Stimulated activated CD4-positive, alpha-beta T cell treated with anti-CD3 and anti-CD28 coated beads, Interleukin-15, amount 100 ng/mL, for 1 hour (primary cell): ENCODE measurements at places on chromosomes 5 and 9.

DNA sequence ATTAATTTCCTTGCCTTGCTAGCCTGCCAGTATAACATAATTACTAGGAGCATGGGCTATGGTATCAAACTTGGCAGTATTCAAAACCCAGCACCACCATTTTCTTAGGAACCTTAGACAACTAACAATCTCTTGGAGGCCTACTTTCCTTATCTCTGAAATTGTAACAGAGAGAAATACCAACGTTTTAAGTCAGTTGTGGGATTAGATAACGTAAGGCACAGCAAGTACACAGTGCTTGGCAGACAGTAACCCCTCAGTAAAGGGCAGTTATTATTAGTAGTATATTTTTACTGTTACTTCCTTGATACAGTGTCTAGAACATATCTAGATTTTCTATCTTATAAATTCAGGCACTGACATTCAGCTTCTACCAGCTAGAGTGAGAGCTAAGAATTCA is 309.6 kb downstream of the ACTL7B start:
- DNase-seq = no peak

DNA sequence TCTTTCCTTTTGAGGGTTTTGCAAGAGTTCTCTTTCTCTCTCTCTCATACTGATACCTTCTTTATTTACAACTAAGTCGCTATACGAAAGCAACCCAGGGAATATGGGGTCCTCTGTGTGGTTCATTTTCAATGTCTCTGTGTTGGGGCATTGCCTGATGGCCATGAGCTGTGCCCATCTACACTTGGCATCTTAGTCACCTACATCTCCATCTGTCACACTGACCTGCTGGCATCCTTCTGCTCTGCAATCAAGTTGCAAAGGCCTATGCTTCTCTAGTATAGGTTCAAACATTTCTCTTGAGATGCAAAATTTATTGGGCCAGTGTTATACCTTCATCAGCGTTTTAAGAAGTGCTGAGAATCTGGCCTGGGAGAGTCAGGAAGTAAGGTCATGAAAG is 228.2 kb downstream of the MTRR start:
- DNase-seq = no peak

GRCh38 chr5:115892021-115892420 is 50.3 kb downstream of the AP3S1 start:
- no peak for DNase-seq

GRCh38 chr5:149500922-149501582 is 50.2 kb downstream of the CSNK1A1 start:
- no peak for DNase-seq

DNA sequence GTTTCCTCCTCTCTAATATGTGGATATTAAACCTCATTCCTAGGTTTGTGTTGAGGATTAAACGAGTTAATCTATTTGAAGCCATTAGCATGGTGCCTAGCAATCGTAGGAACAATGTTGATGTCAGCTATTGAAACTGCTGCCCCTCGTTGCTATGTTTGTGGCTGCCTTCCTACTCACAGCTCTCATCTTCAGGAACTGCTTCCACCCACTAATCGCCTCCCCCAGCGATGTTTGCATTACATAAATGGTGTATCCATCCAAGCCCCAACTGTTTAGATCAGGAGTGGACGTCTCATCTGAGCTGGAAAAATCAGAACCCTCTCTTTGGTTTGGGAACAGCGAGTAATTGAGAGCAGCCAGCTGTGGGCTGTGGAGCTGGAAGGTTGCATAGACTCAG is 416.6 kb downstream of the ARHGEF28 start:
- DNase-seq = no peak

DNA sequence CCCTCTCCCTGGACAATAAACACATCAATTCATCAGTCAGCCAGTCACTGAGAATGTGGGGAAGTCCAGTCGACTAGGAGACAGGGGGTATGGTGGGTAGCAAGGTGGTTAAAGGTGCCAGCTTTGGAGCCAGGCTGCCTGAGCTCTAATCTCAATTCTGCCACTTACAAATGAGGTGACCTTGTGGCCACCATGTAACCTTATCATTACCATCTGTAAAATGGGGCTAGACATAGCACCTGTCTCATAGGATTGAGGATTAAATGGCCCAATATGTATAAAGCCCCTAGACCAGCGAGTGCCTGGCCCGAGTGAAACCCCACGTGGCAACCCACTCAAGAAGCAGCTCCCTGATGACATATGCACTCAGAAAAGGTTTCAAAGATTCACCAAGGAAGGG is 73.3 kb upstream of the TBC1D2 start:
- DNase-seq = no peak

- no peak for DNase-seq
Observed at GRCh38 chr5:158482125-158482524, 617.6 kb downstream of the EBF1 start.

GRCh38 chr5:140020601-140021177 is 22.4 kb downstream of the NRG2 start:
- no peak for DNase-seq

DNA sequence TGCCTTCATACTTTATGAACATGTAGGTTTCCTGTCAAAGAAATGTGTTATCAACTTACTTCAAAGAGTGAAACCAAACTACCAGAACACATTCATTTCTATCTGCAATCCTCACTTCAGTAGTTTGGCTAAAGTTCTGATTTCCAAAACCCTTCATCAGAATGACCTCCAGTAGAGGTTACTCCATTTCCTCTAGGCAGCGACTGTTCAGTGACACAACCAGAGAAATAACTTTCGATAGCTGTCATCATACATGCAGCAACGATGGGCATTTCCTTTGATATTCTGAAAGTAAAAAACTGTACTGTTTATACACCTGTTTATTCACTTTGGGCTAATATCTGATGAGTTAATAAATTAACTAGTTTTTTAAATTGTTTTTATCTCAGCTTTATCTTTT is 532.5 kb upstream of the IZUMO3 start:
- no peak for DNase-seq

DNA sequence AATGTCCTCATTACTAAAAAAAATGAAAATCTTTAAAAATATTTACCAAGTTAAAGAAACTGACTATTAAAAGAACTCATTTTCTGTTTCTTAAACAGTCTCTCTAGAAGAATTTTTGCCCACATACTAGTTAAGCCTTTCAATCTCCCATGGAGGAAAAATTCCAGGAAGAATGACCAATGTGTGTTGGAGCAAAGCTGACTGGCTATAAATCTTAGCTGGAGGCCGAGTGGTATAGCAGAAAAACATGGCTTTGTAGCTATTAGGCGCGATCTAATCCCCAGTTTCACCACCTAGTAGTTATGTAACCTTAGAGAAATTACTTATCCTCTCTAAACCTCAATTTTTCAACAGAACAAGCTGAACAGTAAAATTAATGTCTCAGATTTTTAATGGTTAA is 135.5 kb upstream of the PRLR start:
- no peak for DNase-seq

- DNase-seq = no peak
Observed at GRCh38 chr9:119611565-119611964, 242.3 kb upstream of the BRINP1 start.

- no peak for DNase-seq
Observed at GRCh38 chr9:122370869-122371755, at the start of gene PTGS1. TSS of gene PTGS1 (plus strand) at chr9:122371024. CDS start at chr9:122371085, 61 bp downstream.

DNA sequence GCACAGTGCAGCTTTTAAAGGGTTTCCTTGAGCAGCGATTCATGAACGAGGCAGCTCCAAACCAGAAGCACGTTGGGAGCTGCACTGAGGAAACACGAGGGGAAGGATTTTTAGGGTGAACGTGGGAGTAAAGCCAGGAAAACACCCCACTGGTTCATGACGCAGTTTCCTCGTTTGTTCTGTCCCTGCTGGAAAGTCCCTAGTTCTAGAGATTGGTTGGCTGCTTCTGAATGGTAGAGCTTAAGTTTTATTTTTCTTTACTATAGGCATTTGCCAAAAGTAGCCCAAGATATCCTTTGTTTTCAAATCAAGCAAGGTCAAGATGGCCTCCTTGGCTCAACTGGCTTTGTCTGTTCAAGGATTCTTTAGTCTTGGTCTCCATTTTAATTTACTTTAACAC is 116.5 kb upstream of the CACNA1B start:
- no peak for DNase-seq

GRCh38 chr5:107408564-107408963 is 262.2 kb downstream of the EFNA5 start:
- no peak for DNase-seq

- DNase-seq = no peak
Observed at GRCh38 chr5:139663207-139664085, 15.3 kb downstream of the CXXC5 start.

- no peak for DNase-seq
Observed at GRCh38 chr5:172561151-172561550, 79.9 kb upstream of the NEURL1B start.

DNA sequence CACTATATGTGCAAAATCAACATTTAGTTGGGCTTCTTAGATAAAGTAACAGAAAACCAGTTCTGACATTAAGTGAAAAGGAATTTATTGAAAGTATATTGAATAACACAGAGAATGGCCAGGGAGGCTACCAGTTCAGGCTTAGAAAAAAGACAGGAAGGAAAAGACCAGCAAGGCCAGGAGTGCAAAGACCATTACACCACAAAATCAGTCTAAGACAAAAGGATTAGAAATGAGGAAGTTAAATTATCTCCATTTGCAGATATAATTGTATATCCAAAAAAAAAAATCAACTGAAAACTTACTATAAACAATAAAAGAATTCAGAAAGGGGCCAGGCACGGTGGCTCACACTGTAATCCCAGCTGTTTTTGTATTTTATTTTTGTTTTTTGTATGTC is 4.8 kb upstream of the TEX10 start:
- DNase-seq = no peak

- peak; percentile 16 for DNase-seq
Observed at GRCh38 chr9:2053883-2054845, 39.0 kb downstream of the SMARCA2 start.

- DNase-seq = no peak
Observed at GRCh38 chr5:55737793-55738192, at the start of gene DDX4. TSS of gene DDX4 (plus strand) at chr5:55738061. CDS start at chr5:55738964, 903 bp downstream.

DNA sequence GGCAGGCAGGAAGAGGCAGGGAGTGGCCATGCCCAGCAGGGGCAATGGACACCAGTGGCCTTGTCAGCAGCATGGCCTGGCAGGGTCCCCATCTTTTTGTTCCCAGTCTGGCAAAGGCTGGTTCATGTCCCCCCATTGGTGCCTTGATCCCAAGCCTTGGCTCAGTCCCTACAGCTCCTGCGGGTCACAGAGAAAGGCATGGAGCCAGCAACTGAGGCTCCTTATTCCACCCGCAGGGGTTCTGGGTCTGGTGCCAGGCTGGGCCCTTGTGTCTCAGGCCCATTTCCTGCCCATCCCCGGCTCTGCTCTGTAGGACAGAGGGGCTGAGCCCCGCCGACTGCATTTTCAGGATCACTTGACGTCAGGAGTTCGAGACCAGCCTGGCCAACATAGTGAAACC is 14.0 kb downstream of the TRIM14 start:
- DNase-seq = no peak

DNA sequence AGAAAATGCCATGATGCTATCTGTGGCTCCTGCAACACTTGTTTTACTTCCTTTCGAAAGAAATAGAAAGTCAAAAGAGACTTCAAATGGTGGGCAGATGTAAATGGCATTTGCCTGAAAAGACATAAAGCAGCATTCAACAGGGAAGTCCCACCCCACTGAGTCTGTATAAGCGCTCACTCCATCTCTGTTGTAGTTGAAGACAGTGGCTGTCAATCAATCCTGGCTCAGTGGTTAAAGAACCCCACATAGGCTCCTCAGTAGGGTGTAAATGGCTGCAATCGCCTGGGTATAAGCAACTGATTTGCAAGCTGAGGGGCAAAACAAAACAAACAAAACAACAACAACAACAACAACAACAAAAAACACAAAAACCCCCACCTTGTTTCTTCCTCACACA is 158.7 kb downstream of the EFNA5 start:
- DNase-seq = no peak

DNA sequence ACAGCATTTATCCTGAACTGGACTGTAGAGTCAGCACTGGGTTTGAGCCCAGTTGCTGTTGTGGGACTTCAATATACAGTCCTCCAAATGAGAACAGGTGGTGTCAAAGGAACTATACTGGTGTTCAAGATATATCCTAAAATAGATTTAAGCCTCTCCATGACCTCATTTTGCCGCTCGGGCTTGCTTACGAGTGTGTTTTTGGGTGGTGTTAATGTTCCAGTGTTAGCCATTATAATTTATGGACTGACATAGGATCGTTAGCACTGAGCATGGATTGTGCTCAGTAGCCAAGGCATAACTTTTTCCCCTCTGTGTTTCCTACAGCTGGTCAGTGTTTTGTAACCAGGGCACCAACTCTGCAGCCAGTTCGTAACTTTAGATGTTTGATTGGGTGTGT is 306.6 kb downstream of the SPATA31D1 start:
- DNase-seq = no peak

DNA sequence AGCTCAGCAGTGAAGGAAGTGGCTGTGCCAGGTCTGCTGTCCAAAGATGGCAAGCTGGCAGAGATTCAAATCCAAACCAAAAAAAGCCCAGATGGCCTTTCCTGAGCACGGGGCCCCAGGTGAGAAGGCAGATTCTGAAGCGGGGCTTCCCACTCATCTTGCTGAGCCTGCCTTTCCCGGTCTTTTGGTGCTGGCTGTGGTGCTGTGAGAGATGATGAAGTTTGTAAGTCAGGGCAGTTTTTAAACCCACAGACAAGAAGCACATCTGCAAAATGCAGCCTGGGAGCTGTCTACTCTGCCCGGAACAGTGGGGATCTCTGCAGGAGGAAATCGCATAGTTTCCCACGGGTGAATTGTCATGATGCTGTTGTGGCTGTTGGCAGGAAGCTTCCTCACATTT is 85.0 kb upstream of the IRX4 start:
- DNase-seq = no peak

GRCh38 chr9:109934857-109935215 is 154.8 kb downstream of the PALM2AKAP2 start:
- no peak for DNase-seq

DNA sequence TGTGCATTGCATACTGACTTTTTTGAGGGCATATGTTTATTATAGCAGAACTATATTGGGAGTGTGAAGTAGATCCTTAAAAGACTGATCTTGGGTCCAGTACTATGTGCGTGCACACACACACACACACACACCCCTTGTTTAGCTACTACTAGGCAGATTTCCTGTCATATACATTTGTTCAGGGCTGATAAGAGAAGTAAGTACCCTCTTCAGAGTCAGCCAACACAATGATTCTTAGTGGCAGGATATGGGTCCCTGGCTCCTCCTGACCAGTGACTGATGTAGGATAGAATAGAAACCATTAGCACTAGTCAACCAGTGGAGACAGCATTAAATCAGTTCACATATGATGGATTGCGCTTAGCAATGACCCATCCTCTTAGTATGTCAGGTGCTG is 76.2 kb upstream of the MIER3 start:
- no peak for DNase-seq

GRCh38 chr5:72605632-72606031 is 98.4 kb upstream of the ZNF366 start:
- no peak for DNase-seq
